Endothelial cell of umbilical vein (primary cell): ENCODE measurements at places on chromosomes 16 and 17. TPM values are rescaled to one million over a fixed set of nuclear protein-coding genes. Genes with fewer than 3 reads are reported as not detected.

The ACAP1 gene
- total RNA-seq = not detected in 2 replicates

The PTRH2 gene
- total RNA-seq = 40.1 and 41.2 TPM in 2 replicates

- peak; percentile 62 for DNase-seq
Measured at GRCh38 chr16:86016201-86016965, 117.4 kb downstream of the IRF8 start.

GRCh38 chr16:88906535-88907105 lies 40.2 kb upstream of the PABPN1L start:
- DNase-seq = no peak

DNA sequence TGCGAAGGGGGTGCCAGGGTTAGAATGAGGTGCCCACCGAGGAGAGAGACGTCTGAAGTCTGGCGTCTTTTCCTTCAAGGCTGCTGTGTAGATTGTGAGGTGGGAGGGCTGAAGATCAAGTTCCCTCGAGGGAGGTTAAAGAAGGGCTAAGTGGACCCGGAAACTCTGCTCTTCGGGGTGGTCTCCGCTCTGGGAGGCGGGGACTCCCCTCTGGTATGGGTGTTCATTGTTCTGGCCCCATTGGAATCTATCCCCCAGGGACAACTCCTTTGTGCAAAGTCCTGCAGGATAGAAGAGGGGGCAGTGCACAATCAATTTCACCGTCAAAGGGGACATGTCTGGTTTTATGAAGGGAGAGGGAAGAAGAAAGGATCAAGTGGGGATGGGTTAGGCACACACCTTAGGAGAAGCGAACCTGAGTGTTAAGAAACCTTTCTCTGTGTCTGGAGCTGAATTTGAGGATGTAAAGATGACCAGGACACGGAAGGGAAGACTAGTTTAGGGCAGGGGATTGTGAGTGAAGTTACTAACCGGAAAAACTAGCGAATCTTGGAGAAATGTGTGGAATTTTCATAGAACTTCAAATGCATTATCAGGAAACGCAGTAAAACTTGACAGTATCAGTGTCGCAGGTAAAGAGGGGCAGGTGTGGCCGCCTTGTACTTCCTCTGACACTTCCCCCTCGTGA lies 809 bp upstream of the RAB34 start:
- DNase-seq = no peak

GRCh38 chr17:39173526-39174274 lies 7.7 kb upstream of the ARL5C start:
- no peak for DNase-seq
